NCI-H1105 (cell line): ENCODE measurements at places on chromosomes 6 and 20.

GRCh38 chr6:54403096-54403495, 94.9 kb downstream of the TINAG start:
- no peak for DNase-seq

DNA sequence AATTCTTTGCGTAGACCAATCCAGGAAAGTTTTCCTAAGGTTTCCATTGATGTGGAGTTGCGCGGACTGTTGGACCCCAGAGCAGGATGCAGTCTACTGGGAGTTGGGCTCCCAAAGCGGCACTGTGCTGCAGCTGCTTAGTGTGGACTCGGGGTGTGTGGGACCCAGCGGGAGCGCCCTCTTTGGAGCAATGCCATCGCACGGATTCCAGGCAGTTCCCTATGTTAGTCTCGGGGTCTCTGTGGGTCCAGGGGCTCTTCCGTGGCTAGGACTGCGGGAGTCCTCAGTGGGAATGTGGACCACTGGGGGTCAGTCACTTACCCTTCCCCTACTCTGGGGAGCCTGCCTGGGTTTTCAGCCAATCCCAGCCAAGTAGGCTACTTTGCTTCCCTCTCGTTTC, 151.7 kb upstream of the OLIG3 start:
- DNase-seq = no peak

- DNase-seq = no peak
Observed at GRCh38 chr6:155117785-155118184, 122.7 kb downstream of the TIAM2 start.

- DNase-seq = no peak
Observed at GRCh38 chr6:5723841-5724691, 282.7 kb downstream of the NRN1 start.

DNA sequence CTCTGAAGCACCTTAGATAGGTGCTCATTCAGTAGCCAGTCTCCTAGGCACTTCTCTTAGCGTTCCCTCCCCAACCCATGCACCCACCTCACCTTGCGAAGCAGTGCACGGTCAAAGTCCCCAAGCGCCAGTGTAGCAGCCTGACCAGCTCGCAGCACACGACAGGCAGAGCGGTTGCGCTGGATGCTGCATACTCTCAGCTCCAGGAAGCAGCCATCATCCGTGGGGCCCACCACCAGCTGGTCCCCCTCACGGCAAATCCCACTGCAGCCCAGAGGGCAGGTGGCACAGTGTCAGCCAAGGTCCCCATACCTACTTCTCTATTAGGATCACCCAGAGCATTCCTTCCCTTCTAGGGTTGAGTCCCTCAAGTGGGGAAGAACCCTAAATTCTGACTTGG, 6.5 kb downstream of the GTPBP2 start:
- DNase-seq = no peak

DNA sequence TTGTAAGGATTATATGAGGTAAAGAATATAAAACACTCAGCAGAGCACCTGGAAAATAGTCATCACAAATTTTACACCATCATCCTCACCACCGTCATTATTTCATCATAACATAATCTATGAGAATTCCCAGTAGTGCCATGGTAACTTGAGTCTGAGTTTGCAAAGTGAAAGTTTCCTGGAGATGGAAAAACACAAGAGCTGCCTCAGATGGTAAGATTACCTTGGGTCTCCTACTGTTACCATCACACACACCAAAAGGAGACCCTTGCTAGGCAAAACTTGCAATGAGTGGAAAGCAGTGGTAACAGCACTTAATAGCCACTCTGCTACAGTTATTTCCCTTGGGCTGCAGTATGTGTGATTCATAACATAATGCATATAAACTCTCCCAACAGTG, 589.8 kb downstream of the RNF144B start:
- DNase-seq = no peak

DNA sequence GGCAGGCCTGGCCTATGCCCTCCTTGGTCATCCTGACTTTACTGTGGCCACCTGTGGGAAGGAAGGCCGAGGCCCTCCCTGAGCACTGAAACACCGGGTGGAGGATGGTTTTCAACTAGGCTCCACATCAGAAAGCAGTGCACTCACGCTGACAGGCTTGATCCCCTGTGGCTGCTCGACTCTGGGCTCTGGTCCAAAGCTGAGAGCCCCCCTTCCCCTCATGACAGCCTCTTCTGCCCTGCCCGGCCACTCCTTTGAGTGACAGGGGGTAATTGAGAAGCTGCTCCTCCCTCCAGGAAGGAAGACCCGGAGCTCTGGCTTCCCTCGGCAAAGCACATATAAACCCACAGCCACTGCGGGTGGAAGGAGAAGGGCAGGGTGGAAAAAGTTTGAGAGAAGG, 43.6 kb downstream of the MUC22 start:
- DNase-seq = peak; percentile 2

DNA sequence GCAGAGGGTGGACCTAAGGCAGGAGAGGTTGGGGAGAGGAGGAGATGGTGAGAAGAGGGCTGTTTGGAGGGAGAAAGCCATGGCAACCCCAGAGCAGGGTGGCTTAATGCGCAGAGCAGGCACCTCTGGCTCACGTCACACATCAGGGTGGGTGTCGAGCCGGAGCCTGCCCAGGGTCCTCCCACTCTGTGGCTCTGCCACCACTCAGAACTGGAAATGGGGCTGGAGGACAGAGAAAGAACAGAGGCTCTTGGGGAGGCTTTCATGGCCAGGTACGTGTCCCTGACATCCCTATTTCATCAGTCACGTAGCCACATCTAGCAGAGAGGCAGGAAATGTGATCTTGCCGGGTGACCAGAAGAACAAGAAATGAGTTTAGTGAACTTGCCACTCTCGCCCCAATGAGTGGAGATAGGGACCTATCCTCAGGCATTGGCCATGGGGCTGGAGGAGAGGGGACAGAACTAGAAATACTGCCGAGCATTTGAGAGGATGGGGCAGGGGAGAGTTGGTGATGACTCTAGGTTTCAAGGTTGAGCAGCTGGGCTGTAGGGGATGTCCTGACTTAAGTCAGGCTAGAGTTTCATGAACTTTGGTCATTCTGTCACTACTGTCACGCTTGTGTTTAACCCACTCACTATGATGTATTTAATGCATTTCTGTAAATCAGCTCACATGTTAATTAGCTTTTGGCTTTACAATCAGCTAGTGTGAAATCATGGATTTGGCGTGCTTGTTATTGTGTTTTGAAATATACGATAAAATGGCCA, 52.7 kb downstream of the CDH26 start:
- no peak for DNase-seq

GRCh38 chr20:55415567-55416142, 589.7 kb downstream of the CBLN4 start:
- no peak for DNase-seq

- no peak for DNase-seq
Observed at GRCh38 chr6:159842035-159842434, 42.0 kb downstream of the PNLDC1 start.

DNA sequence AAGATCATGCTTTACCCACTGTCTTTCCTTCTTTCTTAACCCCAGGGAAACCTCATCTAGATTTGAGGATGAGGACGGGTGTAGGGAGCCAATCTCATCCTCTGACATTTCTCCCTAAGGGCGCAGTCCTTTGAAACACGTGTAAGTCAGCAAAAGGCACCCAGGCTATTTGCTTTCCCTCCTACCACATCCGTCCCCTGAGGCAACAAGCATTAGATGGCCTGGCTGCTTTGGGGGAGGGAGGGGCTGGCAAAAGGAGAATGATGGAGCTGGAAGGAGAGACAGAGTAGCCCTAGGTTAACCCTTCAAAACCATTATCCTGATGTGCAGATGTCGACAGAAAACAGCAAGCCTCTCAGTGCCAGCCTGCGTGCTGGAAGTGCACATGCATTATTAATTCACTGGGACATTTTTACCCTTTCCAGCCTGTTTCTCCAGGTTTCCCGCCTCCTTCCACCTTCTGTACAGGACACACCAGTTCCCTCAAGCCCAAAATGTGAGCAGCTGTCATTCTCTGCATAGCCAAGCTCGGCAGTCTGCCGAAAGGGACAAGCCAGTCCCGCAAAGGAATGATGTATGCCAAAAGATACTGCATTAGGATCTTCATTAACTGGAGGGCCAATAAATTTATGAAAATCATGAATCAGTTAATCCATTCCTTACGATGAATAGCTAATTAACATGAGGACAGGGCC, 547.2 kb downstream of the CD83 start:
- no peak for DNase-seq

DNA sequence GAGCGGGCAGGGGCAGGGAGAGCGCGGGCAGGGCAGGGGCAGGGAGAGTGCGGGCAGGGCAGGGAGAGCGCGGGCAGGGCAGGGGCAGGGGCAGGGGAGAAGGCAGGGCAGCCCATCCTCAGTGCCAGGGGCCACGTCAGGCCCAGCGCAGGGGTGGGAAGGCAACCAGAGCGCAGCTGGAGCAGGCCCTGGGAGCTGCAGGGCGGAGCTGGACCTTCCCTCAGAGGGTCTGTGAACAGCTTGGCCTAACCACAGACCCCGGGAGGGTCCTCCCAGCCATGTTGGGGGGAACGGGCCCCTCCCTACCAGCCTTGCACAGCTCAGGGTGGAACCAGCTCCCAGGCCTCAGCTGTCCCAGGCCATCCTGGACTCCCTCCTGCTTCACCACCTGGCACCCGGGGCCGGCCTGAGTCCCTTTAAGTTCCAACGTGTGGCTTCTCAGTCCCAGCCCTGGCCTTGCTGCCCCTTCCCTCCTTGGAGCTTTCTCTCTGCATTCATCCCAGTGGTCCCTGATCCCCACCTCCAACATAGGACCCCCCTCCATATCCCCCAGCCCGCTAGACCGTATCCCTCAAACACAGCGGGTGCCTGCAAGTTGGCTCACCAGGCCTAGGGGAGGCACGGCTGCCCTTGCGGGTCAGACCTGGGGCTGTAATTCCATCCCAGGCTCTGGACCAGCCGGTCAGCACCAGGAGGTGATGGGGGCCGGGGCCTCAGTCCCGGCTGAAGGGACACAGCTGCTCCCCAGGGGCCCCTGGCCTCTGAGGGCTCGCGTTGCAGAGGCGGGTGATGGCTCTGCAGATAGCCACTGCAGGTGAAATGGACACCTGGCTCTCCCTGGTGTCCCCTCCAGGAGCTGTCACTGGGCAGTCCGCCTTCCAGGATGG, 5.6 kb upstream of the ZBTB46 start:
- DNase-seq = no peak

DNA sequence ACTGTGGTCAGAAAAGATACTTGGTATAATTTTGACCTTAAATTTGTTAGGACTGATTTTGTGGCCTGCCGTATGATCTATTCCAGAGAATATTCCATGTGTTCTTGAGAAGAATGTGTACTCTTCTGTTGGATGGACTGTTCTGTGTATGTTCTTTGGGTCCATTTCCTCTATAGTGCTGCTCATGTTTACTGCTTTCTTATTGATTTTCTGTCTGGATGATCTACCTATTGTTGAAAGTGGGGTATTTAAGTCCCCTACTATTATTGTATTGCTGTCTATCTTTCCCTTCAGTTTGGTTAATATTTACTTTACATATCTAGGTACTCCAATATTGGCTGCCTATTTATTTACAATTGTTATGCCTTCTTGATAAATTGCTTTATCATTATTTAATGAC, 298.4 kb downstream of the BCKDHB start:
- no peak for DNase-seq

GRCh38 chr20:47273591-47274235, 82.8 kb downstream of the ZMYND8 start:
- DNase-seq = no peak

DNA sequence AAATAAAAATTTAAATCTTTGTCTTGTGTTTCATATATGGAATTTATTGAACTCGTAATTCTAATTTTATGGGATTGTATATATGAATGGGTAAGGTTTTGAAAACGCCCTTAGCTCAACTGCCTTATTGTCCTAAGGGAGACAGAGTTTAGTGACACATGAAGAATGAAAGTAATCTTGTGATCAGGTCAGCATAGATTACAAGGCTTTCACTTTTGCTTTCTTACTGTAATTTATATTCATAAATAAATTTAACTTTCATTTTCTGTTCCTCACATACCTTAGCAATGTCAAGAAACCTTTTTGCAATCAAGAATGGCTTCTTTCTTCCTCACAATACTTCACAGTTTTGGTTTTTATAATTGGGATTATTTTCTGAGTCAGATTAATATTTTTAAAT, 14.4 kb downstream of the KPNA5 start:
- DNase-seq = no peak

DNA sequence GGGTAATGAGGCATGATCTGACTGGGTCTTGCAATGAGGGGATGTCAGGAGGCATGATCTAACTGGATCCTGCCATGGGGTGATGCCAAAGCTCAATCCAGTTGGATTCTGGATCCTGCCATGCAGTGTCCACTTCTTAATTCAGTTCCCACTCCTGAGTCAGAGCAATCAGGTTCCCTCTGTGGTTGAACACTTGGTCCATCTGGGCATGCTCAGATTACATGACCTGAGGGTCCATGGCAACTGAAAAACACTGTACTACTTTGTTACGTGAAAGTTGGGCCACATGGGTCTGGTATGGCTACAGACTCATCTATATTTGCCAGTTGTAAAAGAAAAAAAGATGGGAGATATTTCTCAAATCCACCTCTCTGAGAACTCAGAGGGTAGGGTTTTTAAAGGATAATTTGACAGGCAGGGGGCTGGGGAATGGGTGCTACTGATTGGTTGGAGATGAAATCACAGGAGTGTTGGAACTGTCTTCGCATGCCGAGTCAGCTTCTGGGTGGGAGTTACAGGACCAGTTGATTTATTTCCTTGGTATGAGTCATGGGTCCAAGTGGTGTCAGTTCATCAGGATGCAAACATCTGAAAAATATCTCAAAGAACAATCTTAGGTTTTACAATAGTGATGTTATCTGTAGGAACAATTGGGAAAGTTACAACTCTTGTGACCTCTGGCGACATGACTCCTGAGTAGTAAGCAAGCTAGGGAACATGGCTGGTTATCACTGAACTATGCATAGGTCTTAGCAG, 21.6 kb downstream of the C6orf163 start:
- no peak for DNase-seq

DNA sequence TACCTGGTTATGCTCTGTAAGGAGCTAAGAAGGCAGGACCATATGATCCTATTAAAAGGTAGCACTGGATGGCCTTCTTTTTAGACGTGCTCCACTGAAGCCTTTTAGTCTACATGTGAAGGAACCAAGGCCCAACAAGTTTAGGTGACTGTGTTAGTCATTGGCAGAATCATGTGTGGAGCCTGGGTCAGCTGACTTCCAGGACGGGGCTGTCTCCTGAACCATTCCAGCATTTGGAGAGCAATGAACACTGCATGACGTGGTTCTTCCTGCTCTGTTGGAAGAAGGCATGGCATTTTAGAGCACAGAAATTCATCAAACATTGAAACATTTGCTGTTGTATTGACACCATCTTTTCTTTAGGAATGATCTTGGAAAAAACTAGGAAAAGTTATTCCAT, 87.8 kb upstream of the TIAM2 start:
- no peak for DNase-seq

GRCh38 chr6:45477790-45478189, 100.1 kb upstream of the SUPT3H start:
- no peak for DNase-seq

DNA sequence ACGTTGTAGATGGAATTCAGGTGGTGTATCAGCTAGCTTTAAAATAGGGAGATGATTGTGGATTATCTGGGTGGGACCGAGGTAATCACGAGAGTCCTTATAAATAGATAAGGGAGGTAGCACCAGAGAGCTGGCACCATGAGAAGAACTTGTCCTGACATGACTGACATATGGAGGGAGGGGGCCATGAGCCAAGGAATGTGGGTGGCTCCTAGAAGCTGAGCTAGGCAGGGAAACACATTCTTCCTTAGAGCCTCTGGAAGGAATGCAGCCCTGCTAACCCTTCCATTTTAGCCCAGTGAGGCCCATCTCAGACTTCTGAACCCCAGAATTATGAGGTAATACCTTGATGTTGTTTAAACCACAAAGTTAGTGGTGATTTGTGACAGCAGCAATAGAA, 321.1 kb upstream of the SULF2 start:
- DNase-seq = no peak
